8988T (cell line): ENCODE measurements at places on chromosomes 13 and 19.

- DNase-seq, result no peak
Measured at GRCh38 chr13:36914648-36915047, 5.4 kb downstream of the SMAD9 start.

DNA sequence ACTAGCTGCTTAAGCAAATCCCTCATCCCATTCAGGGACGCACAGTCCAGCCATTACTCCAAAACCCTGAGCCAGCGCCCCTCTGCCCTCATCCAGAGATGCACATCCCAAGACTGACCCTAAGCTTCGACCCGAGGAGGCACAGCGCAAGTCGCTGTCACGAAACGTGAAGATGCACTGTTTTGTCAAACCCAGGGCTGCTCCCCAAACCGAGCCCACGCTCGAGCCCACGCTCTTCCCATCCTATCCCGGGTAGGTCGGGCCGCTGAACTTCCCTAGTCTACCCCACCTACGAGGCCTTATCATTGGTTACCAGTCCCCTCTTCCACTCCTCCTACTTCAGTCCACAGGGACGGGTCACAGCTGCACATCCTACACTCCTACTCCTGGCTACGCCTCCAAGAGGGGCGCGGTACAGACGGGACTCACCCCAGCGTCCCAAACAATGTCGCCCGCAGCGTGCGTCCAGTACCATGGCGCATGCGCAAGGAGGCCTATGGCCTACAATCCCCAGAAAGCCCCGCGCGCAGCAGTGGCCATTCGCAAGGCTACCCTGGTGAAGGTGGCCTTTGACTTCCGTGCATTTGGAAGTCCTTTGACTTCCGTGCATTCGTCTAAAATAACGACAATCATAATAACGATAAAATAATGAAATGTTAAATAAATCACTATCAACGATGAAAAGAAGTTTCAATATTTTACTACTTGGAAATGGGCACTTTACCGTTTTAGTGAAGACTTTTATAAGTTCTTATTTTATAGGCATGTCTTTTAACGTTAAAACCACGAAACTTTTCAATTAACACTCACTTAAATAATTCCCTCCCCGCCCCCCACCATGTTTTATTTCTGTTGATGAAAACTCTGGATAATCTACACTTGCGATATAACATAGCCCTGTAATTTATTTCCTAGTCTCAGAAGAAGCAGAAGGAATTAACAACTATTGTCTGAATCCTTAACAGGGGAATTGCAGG lies at the start of gene ZNF285:
Gene ZNF285 (minus strand): TSS at position 470 of the 977 bp plus-strand sequence. CDS start 4,395 bp downstream, outside the sequence.
- DNase-seq, result peak; percentile 76

DNA sequence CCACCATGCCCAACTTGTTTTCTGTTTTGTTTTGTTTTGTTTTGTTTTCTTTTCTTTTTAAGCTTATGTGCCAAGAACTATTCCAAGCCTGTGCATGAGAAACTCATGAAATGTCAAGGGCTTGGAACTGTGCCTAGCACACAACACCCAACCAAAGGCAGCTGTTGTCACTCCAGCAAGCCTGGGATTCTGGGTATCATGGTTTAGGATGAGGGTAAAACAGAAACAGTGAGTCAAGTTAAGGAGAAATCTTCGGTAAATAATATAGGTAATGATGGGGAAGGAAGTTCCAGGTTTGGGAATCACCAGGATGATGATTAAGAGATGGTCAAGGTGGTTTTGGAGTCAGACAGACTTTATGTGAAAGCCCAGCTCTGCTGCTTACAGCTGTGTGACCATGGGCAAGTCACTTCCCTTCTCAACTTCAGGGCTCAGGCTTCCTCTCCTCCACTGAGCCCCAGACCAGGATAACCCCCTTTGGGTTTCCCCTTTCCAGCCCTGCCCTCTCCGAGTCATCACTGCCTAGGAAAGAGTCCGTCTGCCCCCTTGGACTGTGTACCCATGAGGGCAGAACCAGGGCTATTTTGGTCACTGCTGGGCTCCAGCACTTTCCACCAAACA lies 5.0 kb downstream of the PVR start:
- DNase-seq, result no peak

DNA sequence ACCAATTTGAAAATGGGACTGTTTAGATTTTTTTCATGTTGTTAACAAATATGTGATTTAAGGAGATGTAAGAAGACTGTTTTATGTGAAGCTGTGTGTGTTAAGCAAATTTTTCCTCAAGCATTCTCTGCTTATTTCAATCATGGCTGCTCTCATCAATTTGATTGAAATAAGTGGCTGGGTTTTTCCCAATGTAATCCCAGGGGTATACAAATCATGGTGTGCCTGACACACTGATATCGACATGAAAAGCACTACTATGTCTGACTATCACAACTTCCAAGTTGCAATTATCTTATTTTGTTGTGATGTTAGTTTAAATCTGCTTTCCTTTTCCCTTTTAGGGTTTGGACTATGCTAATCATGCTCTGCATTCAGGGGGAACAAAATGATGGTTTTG lies 283.7 kb downstream of the HS6ST3 start:
- no peak for DNase-seq

DNA sequence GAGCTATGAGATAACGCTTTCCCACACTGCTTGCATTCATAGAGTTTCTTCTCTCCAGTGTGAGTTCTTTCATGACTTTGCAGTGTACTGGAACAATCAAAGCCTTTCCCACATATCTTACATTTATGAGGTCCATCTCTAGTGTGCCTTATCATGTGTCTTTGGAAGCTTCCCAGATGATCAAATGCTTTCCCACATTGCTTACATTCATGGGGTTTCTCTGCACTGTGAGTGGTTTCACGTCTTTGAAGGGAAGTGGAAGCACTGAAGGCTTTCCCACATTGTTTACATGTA lies 14.9 kb upstream of the ZNF442 start:
- DNase-seq, result no peak

- DNase-seq, result peak; percentile 18
Measured at GRCh38 chr19:18802354-18802753, 11.2 kb upstream of the COMP start.

DNA sequence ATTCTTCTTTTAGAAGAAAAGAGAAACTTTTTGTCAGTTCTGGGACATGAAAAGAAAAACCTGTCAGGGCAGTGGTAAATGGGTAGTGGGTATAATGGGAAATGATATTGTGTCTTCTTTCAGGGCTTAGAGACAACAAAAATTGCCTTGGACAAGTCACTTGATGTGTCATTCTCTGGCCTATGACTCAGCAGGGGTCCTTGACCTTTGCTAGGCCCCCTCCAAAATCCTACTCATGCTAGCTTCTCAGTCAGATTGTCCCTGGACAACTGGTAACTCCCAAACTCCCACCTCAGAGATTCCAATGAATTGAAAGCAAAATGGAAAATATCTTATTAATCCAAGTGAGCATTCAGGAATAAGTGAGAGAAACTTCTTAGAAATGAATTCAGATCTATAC lies 258.8 kb upstream of the SPRY2 start:
- no peak for DNase-seq

GRCh38 chr19:17346109-17346671 lies 8.8 kb downstream of the GTPBP3 start:
- peak; percentile 88 for DNase-seq

- DNase-seq, result no peak
Measured at GRCh38 chr13:42574435-42575311, 721 bp downstream of the TNFSF11 start.

GRCh38 chr19:4811328-4812131 lies 20.0 kb downstream of the TICAM1 start:
- no peak for DNase-seq

GRCh38 chr13:72341904-72342303 lies 385.5 kb downstream of the MZT1 start:
- no peak for DNase-seq

GRCh38 chr13:19959141-19959830 lies 759 bp downstream of the ZMYM2 start:
- peak; percentile 47 for DNase-seq

DNA sequence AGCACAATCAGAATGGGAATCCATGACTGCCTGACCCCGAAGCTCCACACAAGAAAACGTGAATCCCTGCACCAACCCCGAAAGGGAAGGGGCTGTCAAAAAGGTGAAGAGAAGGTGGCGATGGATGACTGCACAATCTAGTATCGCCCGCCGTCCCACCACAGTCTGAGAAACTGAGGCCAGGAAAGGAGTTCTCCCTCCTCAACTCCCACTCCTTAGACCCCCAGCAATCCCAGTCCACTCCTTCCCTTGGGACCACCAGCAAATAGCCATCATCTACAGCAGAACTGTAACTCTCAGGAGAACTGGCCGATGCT lies 451 bp downstream of the NOSIP start:
- DNase-seq, result no peak

DNA sequence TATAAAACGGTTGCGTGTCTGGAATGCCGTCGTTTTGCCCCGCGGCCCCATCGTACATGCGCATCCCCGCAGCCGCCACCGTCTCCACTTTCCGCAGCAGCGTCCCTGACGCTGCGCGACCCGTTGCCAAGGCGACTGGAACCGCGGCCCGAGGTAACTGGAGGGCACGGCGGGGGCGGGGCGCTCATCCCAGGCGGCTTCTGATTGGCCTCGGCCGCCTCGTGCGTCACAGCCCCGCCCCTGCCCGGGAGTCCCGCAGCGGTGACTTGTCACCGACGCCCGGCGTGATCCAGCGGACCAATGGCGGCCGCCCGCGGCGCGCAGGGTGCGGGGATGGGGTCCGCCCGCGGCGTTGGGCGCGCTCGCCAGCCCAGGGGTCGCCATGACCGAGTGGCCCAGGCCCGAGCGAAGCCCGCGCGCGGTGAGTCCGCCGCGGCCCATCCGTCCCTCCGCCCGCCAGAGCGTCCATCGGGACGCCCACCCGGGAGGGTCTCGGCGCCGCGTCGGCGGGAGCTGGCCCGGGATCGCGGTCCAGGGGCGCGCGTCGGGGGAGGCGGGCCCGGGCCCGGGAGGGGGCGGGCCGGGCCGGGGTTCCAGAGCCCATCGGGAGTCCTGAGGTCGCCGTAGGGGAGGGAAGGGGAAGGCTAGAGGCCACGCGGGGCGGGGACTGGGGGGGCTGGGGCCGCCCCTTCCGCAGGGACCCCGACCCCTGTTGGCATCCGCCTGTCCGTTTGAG lies at the start of gene ZSCAN1:
Gene ZSCAN1 (plus strand): TSS at position 285 of the 736 bp plus-strand sequence. CDS start 3,812 bp downstream, outside the sequence.
- no peak for DNase-seq

- no peak for DNase-seq
Measured at GRCh38 chr13:113792236-113792770, 33.3 kb downstream of the TMEM255B start.

- DNase-seq, result no peak
Measured at GRCh38 chr19:56118666-56119581, 2.2 kb downstream of the ZNF787 start.

GRCh38 chr13:110799246-110800236 lies 86.0 kb downstream of the ING1 start:
- DNase-seq, result no peak

GRCh38 chr13:83943530-83944279 lies 61.4 kb upstream of the SLITRK1 start:
- no peak for DNase-seq

DNA sequence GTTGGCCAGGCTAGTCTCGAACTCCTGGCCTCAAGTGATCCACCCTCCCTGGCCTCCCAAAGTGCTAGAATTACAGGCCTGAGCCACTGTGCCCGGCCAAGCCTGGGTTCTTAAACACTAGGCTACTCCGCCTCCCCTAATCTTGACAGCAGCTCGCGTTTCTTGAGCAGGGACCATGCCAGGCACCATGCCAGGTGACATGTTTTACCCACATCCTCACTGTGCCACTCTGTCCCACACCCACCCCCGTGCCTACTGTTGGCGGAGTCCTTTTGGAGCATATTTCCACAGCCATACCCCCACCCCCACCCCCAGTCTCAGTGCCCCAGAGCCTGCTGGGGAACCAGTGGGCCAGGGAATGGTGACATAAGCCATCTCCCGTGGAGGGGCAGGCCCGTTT lies 98.8 kb downstream of the DPF1 start:
- no peak for DNase-seq

GRCh38 chr19:13966684-13967128 lies 14.4 kb downstream of the DCAF15 start:
- no peak for DNase-seq

- DNase-seq, result no peak
Measured at GRCh38 chr19:28322945-28323344, 890.0 kb downstream of the UQCRFS1 start.

GRCh38 chr13:98478189-98479129 lies 98.4 kb downstream of the STK24 start:
- no peak for DNase-seq

DNA sequence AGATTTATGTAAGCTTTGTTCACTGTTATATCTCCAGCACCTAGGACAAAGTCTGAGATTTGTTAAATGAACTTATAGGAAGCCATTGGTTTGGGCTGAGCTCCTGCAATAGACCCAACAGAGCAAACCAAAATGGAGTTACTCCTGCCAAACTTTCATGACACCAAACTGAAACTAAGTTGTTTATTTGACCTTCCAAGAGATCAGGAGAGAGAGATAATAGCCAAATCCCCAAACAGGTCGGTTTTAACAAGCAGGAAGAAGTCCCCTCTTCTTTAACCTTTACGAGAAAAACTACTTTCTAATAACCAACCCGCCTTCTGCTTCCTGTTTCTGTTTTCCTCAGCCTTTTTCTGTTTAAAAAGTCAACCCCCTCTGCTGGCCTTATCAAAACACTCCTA lies 54.9 kb upstream of the ATP12A start:
- DNase-seq, result no peak

- no peak for DNase-seq
Measured at GRCh38 chr13:19781526-19781925, 1.2 kb downstream of the PSPC1 start.

- no peak for DNase-seq
Measured at GRCh38 chr13:57452228-57452627, 179.3 kb upstream of the PCDH17 start.

DNA sequence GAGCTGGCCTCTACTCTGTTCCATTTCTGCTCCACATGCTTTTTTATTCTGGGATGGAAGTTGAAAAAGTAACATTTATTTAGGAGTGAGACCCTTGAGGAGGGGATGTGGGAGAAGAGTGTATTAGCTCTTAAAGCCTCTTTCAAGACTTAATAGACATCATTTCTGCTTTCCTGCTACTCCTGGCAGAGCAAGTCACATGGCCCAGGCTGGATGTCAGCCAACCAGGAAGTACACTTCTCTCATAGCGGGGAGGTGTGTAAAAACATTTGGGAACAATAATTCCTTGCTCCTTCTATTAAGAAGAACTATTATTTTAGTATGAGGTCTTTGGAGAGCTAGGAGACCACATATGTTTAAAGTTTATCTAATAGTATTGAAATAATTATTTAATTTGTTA lies 40.6 kb upstream of the FAM216B start:
- no peak for DNase-seq

DNA sequence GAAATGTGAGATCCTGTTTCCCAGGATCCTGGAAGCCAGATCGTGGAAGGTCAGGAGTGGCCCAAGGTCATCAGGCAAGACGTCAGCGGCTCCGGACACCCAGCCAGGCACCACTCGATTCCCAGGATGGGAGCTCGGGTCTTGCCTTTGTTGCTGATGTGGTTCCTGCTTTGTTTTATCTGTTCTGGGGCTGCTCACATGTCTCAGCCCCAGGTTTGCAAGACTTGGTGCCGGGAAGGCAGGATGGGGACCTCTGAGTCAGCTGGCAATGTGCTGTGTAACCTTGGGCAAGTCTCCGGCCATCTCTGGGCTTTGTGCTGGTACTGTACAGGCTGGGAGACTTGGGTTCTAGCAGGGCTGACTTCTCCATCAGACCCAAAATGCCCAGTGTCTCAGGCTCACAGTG lies 1.4 kb upstream of the FCHO1 start:
- no peak for DNase-seq

GRCh38 chr19:47100290-47100689 lies 13.3 kb downstream of the ZC3H4 start:
- DNase-seq, result no peak

- no peak for DNase-seq
Measured at GRCh38 chr19:47020992-47021496, 1.4 kb downstream of the NPAS1 start.

GRCh38 chr13:100951016-100951415 lies 276.4 kb upstream of the TMTC4 start:
- DNase-seq, result no peak
